Central memory CD8-positive, alpha-beta T cell (primary cell): ENCODE measurements at places on chromosomes 1 and 21.

DNA sequence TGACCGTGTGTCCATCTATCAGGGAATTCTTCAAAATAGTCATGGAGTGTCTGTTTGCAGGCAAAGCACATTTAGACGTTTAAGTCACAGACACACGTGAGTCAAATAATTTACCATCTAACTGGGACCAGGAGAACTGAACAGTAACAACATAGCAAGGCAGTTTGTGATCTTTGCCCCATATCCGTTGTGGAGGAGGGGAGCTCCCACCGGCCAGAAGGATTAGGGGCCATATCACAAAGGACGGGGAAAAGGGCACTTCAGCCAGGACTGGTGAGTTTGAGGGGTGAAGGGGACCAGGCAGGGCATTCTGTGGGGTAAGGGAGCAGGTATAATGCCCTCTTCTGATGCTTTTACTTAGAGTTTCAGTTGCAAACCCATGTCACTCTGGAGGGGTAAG lies 22.9 kb downstream of the ELAPOR1 start:
- DNase-seq, result no peak
- no peaks in the 10 kb centered on the region for H3K4me1 ChIP-seq
- peaks cover 1% of the 10 kb centered on the region for H3K36me3 ChIP-seq
- no peaks in the 10 kb centered on the region for H3K27me3 ChIP-seq
- no peak overlapping the region for H3K27ac ChIP-seq

- H3K27ac ChIP-seq, result no peak overlapping the region
- H3K4me1 ChIP-seq, result no peaks in the 10 kb centered on the region
- peaks cover 2% of the 10 kb centered on the region for H3K36me3 ChIP-seq
Observed at GRCh38 chr21:44533121-44533890, 6.7 kb downstream of the KRTAP10-1 start.

GRCh38 chr1:176540428-176540827 lies 77.5 kb downstream of the PAPPA2 start:
- DNase-seq, result no peak
- H3K4me1 ChIP-seq, result no peaks in the 10 kb centered on the region
- H3K4me3 ChIP-seq, result no peak overlapping the region
- no peak overlapping the region for H3K27ac ChIP-seq
- no peaks in the 10 kb centered on the region for H3K27me3 ChIP-seq

DNA sequence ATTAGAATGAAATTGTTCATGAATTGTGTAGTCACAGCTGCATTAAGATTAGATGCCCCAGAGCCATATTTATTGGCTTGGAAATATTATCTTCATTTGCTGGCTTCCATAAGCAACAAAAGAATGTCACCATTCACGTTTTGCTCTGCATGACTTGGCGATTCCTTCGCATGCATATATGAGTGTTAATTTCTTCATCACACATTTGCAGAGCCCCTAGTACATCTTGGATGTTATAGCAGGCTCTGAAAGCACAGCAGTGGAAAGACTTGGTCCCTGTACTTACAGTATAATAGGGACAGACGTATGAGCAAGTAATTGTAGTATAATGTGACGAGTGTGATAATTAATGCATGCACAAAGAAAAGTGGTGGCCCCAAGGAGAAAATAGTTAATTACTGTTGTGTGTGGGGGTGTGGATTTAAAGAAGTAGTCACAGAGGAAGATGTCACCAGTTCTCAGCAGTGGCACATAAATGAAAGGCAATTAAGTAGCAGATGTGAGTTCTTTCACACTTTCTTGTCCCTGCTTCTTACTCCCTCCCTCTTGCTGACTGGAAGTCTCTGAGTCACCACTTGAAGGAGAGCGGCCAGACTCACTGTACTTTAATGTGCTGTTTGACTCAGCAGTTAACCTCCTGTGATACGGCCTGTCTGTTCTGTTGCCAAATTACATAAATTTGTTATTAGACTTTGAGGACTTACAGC lies 21.0 kb downstream of the S100A10 start:
- no peaks in the 10 kb centered on the region for H3K27me3 ChIP-seq
- DNase-seq, result no peak
- no peak overlapping the region for H3K4me3 ChIP-seq

- no peak overlapping the region for H3K27ac ChIP-seq
- H3K4me1 ChIP-seq, result peaks cover 16% of the 10 kb centered on the region
- no peaks in the 10 kb centered on the region for H3K36me3 ChIP-seq
- no peaks in the 10 kb centered on the region for H3K27me3 ChIP-seq
- DNase-seq, result no peak
Observed at GRCh38 chr1:98793136-98793535, 131.6 kb downstream of the SNX7 start.

GRCh38 chr21:16046656-16047330 lies 317.0 kb downstream of the USP25 start:
- DNase-seq, result no peak
- no peaks in the 10 kb centered on the region for H3K27me3 ChIP-seq
- no peak overlapping the region for H3K4me3 ChIP-seq
- no peaks in the 10 kb centered on the region for H3K36me3 ChIP-seq
- no peak overlapping the region for H3K27ac ChIP-seq
- H3K4me1 ChIP-seq, result no peaks in the 10 kb centered on the region

- no peak for DNase-seq
- H3K4me1 ChIP-seq, result peaks cover 35% of the 10 kb centered on the region
- peaks cover 5% of the 10 kb centered on the region for H3K36me3 ChIP-seq
- H3K27me3 ChIP-seq, result no peaks in the 10 kb centered on the region
- no peak overlapping the region for H3K4me3 ChIP-seq
Observed at GRCh38 chr1:101004061-101004460, 21.5 kb downstream of the DPH5 start.

- H3K27me3 ChIP-seq, result no peaks in the 10 kb centered on the region
- no peak for DNase-seq
- H3K4me3 ChIP-seq, result no peak overlapping the region
Observed at GRCh38 chr1:5977494-5978444, 14.5 kb downstream of the NPHP4 start.

DNA sequence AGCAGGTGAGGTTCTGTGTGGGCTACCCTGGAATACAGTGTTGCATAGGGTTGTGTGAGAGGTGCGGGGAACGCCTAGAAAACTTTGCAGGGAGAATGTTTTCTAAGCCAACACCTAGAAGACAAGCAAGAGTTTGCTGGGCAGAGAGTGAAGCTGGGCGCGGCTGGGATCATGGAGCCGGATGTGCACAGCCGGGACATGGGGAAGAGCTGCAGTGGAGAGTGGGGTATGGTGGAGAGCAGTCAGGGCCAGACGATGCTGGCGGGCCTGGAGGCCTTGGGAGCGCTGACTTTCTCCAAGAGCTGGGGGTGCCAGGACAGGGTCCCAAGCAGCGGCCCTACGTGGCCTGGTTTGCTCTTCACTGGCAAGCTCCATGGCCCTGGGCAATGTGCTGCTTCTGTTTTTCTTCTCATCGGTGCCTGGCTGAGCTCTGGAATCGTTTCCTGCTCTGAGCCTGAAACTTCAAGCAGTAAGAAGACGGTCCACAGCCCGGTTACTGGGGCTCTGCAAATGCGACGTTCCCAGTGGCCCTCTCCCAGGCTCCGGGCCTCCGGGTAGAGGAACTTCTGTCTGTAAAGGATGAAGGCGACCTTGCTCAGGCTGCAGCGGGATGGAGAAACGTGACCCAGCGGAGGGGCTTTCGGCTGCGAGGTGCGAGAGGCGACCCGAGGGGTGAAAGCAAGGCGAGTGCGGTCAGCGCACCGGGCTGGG lies 51.9 kb upstream of the CD34 start:
- peak overlapping the region; percentile 72 for H3K27ac ChIP-seq
- no peaks in the 10 kb centered on the region for H3K36me3 ChIP-seq
- no peak for DNase-seq
- H3K27me3 ChIP-seq, result peaks cover 27% of the 10 kb centered on the region
- peaks cover 17% of the 10 kb centered on the region for H3K4me1 ChIP-seq

- no peaks in the 10 kb centered on the region for H3K4me1 ChIP-seq
- H3K27me3 ChIP-seq, result no peaks in the 10 kb centered on the region
Observed at GRCh38 chr1:73784026-73784425, 413.9 kb downstream of the LRRIQ3 start.

DNA sequence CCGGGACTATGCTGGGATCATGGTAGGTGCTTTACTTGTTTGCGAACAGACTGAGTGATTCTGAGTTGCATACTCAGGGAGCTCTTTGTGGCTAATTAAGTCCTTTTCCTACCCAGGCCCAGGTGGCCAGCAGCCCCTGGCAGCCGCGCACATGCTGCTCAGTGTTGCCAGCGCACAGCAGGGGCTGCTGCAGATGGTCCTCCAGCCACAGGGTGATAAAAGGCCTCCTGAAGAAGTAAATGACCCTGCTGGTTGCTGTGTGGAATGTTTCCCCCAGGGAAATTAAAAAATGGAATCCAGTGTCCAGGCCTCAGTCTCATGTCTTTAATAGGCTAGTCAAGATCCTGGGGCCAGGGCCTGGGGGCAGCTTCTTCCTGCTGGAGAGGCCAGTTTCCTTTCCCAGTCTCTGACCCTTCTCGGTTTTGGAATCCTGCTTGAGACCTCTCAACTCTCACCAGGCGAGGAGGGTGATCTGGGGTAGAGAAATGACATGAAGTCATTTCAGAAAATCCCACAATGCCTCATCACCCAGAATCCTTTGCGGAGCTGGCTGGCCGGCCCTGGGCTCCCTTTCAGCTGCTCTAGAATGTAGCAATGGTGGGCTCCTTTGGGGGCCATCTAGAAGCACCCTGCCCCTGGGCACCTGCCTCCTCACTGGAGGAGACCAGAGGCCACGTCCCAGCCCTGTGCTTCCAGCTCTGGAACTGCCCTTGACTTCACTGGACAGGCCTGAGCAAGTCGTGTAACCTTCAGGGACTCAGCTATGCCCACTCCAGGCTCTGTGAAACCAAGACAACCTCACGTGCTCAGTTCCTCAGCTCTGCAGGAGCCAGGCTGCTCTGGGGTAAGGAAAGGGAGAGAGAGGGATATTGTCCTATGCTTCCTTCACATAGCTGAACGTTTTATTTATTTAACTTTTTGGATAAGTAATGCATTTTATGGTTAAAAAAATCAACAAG lies 131.4 kb downstream of the MRPS6 start:
- DNase-seq, result no peak
- no peaks in the 10 kb centered on the region for H3K27me3 ChIP-seq
- H3K27ac ChIP-seq, result no peak overlapping the region
- H3K36me3 ChIP-seq, result peaks cover 5% of the 10 kb centered on the region
- H3K4me1 ChIP-seq, result peaks cover 6% of the 10 kb centered on the region
- H3K4me3 ChIP-seq, result no peak overlapping the region

GRCh38 chr1:204624631-204625216 lies 60.8 kb downstream of the LRRN2 start:
- no peaks in the 10 kb centered on the region for H3K36me3 ChIP-seq
- DNase-seq, result no peak
- H3K27ac ChIP-seq, result no peak overlapping the region
- no peak overlapping the region for H3K4me3 ChIP-seq
- H3K4me1 ChIP-seq, result no peaks in the 10 kb centered on the region

GRCh38 chr1:202151045-202151444 lies 6.5 kb upstream of the ARL8A start:
- DNase-seq, result no peak
- H3K4me1 ChIP-seq, result peaks cover 30% of the 10 kb centered on the region
- H3K4me3 ChIP-seq, result no peak overlapping the region
- peak overlapping the region; percentile 23 for H3K27ac ChIP-seq

GRCh38 chr1:119542492-119542946 lies 35.5 kb downstream of the HSD3B1 start:
- DNase-seq, result no peak
- no peak overlapping the region for H3K27ac ChIP-seq
- H3K27me3 ChIP-seq, result peaks cover 12% of the 10 kb centered on the region
- H3K4me1 ChIP-seq, result no peaks in the 10 kb centered on the region
- peaks cover 1% of the 10 kb centered on the region for H3K36me3 ChIP-seq
- no peak overlapping the region for H3K4me3 ChIP-seq

DNA sequence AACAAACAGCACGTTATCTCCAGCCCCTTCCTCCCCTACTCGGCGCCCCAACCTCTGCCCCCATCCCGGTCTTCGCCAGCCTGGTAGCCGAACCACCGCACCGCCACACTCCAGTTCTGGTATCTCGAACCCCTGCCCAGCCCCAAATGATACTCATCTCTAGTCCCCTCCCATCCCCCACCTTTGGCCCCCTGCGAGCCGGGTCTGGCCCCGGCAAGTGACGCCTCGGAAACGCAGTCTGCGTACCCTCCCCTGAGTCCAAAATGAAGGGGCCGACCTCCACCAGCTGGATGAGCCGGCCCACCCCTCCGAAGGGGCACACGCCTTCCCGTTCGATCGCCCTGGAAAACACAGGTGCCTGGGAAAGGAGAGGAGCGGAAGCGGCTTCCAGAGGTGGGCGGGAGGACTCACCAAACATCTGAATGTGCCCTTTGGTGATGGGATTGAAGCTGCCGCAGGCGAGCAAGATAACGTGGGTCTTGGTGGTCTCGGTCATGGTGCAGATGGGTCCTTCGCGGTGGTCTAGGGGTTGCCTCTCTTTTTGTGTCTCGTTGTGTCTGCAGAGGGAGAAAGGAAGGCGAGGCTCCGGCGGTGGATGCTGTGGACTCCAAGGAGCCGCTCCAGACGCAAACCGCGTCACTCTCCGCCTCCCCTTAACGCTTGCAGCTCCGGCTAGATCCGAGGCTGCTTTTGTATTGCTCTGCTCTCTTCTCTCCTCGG lies at the start of gene NMNAT2:
Gene NMNAT2 (minus strand): TSS at position 609 of the 720 bp plus-strand sequence. CDS start 113 bp downstream, at position 496.
- peaks cover 4% of the 10 kb centered on the region for H3K36me3 ChIP-seq
- H3K27me3 ChIP-seq, result peaks cover 85% of the 10 kb centered on the region
- H3K27ac ChIP-seq, result no peak within 1 kb of the TSS
- peaks cover 27% of the 10 kb centered on the region for H3K4me1 ChIP-seq

GRCh38 chr1:232287676-232288569 lies 342.0 kb downstream of the SIPA1L2 start:
- no peak overlapping the region for H3K27ac ChIP-seq
- H3K27me3 ChIP-seq, result peaks cover 24% of the 10 kb centered on the region
- H3K36me3 ChIP-seq, result no peaks in the 10 kb centered on the region
- no peak overlapping the region for H3K4me3 ChIP-seq
- no peaks in the 10 kb centered on the region for H3K4me1 ChIP-seq

DNA sequence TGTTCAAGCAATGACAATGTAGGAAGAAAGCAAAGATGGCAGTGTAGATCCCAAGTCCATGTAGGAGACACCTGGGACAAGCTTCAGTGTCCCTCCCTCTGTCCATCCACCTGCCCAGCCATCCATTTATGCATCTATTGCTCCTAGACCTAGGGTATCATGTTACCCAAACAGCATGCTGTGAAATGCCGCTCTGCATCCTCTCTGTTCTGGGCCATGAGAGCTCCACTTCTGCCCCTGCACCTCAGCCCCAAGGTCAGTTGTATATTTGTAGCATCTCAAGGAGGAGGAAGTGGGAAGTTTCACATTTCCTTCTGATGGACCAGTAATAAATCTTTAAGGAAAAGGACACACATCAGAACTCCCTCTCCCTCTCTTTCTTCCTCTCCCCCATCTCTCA lies 27.9 kb upstream of the TSPEAR start:
- H3K4me3 ChIP-seq, result no peak overlapping the region
- no peaks in the 10 kb centered on the region for H3K36me3 ChIP-seq
- DNase-seq, result no peak
- no peak overlapping the region for H3K27ac ChIP-seq
- peaks cover 9% of the 10 kb centered on the region for H3K4me1 ChIP-seq

- no peak overlapping the region for H3K4me3 ChIP-seq
- DNase-seq, result no peak
- H3K27ac ChIP-seq, result no peak overlapping the region
- H3K36me3 ChIP-seq, result peaks cover 10% of the 10 kb centered on the region
- H3K4me1 ChIP-seq, result peaks cover 3% of the 10 kb centered on the region
- peaks cover 18% of the 10 kb centered on the region for H3K27me3 ChIP-seq
Observed at GRCh38 chr1:31793086-31793485, 22.7 kb downstream of the SPOCD1 start.

GRCh38 chr1:30675761-30676160 lies 47.6 kb downstream of the MATN1 start:
- peaks cover 38% of the 10 kb centered on the region for H3K27me3 ChIP-seq
- H3K4me1 ChIP-seq, result no peaks in the 10 kb centered on the region
- H3K27ac ChIP-seq, result no peak overlapping the region

GRCh38 chr1:189983166-189983890 lies 494.3 kb downstream of the BRINP3 start:
- no peaks in the 10 kb centered on the region for H3K36me3 ChIP-seq
- no peak overlapping the region for H3K4me3 ChIP-seq
- no peak overlapping the region for H3K27ac ChIP-seq
- no peaks in the 10 kb centered on the region for H3K4me1 ChIP-seq
- H3K27me3 ChIP-seq, result no peaks in the 10 kb centered on the region
